ENCODE measurements at places on chromosomes 5 and 9.

GRCh38 chr5:68771221-68771620 is 322.6 kb upstream of the SLC30A5 start:
- no peak for DNase-seq

- DNase-seq: peak; percentile 23
Measured at GRCh38 chr5:126450346-126450745, 27.1 kb downstream of the GRAMD2B start.

DNA sequence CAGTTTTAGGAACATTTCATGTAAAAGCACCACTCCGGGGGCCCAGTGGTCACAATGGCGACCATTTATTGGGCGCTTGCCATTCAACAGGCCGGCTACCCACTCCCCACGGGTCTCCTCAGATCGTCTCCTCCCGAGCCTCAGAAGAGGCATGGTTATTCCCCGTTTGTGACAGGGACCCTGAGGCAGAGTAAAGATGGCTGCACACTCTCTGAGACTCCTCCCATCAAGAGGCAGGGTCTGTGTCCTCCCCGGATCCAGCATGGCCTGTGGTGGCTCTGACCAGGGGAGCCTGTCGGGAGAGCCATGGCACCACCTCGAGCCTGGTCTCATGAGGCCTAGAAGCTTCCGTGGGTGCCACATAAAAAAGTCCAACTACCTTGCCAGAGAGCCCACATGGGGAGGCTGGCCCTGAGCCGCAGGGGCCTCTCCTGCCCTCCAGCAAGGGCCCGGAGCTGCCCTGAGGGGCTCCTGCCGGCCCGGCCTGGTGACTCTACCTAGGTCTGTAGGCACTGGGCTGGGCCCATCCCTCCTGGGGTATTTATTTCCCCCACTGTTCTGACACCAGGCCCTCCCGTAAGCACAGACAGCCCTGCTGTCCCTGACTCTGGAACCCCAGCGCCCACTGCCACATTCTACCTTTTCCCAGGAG is 90.8 kb downstream of the VAV2 start:
- DNase-seq: no peak

DNA sequence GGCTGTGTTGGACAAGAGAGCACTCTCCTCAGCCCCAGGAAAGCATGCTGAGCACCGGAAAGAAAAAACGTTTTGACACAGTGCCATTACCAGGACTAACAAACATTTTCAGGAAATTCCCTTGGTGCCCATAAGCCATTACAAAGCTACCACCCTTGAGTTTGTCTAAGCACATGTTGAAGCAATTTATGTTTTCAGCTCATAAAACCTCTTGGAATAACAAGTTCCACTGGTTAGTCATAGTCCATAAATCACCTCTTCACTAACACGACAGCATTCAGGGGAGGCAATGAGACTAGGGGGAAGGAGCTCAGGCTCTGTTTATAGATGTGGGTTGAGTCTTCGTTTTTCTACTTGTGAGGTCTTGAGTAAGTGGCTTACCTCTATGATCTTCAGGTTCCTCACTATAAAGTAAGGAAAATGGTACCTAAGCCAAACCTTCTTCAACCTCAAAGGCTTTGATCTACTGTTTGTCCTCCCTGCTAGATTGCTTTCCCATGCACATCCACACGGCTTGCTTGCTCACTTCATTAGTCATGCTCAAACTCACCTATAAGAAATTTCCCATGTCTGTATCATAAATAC is 65.4 kb downstream of the DRD1 start:
- DNase-seq: no peak

DNA sequence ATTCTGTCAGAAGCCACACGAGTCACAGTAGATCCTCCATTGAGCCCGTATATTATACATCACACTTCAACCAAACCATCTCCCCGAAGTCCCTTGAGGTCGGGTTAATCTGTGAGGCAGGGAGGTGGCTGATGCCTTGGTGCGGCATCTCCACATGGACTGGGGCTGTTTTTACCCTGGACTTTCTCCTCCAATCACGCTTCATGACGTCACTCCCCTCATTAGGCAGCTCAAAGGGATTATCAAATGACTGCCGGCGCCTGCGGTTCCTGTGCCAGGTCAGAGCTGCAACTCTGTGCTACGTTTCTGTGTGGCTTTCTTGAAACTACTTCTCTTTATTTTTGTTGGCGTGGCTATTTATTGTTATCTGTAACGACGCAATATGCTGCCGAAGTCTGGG is 53.7 kb downstream of the TMOD1 start:
- peak; percentile 7 for DNase-seq

DNA sequence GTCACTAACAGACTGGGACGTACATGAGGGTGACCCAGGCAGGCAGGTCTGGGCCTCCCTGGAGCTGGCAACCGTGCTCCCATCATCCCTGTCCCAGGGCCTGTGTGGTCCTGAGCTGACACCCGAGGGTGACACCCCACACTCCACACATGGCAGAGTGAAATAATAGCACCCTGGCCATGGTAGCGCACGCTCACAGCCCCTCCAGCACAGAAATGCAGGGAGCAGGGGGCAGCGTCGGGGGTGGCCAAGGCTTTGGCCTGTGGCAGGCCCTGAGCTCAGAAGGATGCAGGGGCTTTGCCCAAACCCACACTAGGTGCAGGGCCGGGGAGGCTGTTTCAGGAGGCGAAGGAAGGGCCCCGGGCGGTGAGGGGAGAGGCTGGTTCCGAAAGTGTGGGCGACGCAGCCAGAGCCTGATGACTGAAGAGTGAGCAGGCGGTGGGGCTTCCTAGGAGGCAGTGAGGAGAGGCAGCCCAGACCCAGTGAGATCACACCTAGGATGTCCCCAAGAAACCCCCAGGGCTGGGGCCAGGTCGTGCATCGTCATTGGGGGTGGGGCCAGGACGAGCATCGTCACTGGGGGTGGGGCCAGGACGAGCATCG is 12.9 kb downstream of the OR2V2 start:
- DNase-seq: peak; percentile 92

DNA sequence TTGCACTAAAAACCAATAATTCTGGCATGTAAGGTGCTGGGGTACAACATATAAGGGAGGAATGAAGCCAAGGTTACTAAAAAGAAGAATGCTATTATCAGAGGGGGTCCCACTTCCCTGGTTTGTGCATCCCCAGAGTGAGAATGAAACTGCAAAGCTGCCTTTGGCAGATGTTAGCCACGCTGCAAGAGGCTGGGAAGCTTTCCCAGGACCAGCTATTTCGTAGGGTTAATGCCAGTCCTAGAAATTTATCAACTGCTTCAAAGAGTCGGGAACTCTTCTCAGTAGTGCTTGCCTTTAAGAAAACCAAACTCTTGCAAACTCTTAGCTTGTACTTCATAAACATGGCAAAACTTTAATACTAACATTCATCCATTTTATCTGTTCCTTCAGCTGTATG is 87.5 kb upstream of the NR5A1 start:
- DNase-seq: peak; percentile 47

- peak; percentile 49 for DNase-seq
Measured at GRCh38 chr9:16030528-16031185, 477.8 kb downstream of the CCDC171 start.

- no peak for DNase-seq
Measured at GRCh38 chr5:17224858-17225511, 7.6 kb downstream of the BASP1 start.

GRCh38 chr9:83707518-83707767 is 315 bp downstream of the UBQLN1 start:
- no peak for DNase-seq

GRCh38 chr9:116303270-116303669 is 149.7 kb downstream of the PAPPA start:
- DNase-seq: no peak
